ENCODE measurements at places on chromosomes 5 and 9.
A peak's percentile ranks its signal among the peaks of the same experiment; 100 is the strongest.

GRCh38 chr9:117555964-117556629 is 141.2 kb upstream of the ASTN2 start:
- peak; percentile 28 for DNase-seq

DNA sequence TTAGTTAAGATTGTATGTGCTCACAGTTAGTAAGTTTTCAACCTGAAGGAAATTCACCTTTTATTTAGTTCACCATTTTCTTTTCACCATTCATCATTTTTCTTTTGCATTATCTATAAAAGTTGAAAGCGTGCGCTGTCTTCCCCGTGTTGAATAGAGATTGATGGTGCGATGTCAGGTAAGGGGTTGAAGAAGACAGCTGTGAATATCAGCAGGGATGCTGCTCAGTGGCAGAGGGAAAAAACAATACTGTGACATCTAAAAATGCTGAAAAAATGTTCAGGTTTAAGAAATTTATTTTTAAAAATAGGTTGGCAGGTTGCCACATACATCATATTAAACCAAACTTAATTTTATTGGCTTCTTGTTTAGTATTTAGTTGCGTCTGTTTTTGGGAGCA is 815.0 kb downstream of the DTWD2 start:
- no peak for DNase-seq

- DNase-seq = no peak
Observed at GRCh38 chr5:67543720-67544270, 347.2 kb upstream of the CD180 start.

GRCh38 chr5:89929834-89930233 is 479.7 kb downstream of the CETN3 start:
- no peak for DNase-seq

DNA sequence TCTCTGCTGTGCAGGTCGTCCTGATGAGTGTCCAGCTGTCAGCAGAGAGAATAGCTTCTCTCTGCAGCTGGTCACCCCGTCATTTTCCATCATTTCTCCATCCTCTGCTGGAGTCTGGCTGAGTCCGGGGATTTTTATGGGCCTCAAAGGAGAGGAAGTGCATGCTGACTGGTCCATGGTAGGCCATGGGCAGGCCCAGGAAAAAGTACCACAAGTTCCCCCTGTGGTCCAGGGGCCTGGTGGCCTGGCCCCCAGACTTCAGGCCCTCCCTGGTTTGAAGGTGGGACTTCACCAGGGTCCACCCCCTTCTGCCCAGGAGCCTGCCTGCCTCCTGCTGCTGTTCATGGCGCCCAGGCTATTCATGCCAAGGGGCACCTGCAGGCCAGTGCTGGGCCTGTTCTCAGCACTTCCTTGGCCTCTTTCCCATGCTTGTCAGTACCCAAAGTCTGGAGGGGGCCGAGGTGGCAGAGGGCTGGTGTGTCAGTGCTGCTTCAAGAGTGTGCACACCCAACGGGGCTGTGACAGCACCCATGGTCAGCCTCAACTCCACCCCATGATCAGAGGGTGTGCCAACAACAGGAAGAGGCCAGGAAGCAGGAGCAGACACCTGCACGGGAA is 7.3 kb upstream of the MTMR12 start:
- DNase-seq = no peak

DNA sequence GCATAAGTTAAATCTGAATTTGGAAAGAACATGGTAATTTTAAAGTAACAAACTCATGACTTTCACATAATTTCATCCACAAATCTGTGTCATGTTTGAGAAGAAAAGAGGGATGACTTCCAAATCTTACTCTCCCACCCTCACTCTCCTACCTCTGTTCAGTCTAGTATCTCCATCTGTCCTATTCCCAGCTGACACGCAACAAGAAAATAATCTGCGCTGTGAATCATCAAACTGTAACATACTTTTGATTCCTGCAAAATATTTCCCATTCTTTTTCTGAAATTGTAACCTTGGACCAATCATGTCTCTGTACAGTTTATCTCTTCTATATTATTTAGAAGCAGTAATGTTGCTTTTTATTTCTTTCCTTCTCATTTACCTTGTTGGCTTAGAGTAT is 91.4 kb downstream of the SLC12A2 start:
- DNase-seq = no peak

- DNase-seq = no peak
Observed at GRCh38 chr9:120014796-120015195, 565.2 kb downstream of the CDK5RAP2 start.

- DNase-seq = no peak
Observed at GRCh38 chr5:115257981-115258380, 4.7 kb downstream of the PGGT1B start.

DNA sequence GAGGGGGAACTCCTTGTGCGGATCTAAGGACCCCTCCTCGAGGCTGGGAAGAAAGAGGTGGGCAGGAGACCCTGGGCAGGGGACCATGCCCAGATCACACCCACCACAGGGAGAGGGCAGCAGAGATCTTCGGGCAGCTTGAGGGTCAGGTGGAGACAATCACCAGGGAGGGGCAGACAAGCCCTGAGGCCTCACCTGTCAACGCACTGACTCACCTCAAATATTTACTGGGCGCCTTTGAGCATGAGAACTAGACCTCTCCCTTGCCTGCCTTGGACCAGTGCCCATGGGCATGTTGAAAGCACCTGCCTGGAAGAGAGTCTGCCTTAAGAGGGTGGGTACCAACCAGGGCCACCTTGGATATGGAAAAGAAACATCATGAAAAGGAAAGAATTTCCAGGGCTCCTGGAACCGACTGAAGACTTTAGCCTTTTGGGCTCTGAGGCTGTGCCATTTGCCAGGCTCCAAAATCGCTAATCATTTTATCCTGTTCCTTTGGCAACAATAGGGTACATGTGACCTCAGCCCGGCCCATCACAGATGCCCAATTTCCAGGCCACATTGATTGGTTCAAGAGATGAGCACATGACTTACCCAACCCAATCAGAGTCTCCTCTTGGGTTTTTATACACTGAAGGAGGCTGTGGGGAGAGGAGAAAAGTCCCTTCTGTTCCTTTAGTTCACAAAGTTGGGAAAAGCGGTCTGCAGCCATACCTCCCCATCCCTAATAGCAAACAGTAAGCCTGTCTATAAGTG is 10.4 kb upstream of the SPINK4 start:
- no peak for DNase-seq

DNA sequence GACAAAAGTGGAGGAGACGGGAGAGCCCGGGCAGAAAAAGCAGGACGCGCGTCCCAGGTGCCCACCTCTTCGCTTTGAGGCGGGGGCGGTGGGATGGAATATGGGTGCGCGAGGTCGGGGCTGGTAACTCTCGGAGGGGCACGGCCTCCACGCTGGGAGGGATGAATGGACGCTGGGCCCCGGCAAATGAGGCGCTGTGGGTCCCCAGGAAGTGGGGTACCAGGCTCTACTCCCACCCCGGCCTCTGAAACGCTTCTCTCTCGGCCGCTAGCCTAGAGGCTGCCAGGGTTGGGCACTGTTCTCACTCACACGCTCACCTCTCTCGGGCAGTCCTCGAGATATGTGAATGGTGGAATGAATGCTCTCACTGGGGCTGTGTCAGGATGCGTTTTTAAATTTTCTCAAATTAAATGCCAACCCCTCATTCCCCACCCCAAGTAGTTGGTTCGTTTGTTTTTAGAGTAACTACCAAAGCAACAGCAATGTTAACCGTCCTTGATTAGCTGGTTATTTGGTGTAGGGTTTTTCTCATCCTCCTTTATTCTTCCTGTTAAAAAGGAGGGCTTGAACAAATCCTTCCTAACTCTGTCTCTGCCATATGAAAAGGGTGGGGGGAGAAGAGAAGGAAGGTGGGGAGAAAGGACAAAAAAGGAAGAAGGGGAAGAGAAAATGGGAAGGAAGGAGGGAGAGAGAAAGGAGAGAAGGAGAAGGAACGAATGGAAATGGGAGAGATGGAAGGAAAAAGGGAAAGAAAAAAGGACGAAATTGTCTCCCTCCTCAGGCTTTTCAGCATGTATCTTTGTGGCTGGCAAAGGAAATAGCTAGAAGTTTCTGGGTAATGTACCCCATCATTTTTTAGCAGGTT is 1.3 kb upstream of the EBF1 start:
- DNase-seq = no peak

- no peak for DNase-seq
Observed at GRCh38 chr9:68980341-68980914, 33.5 kb downstream of the PRKACG start.

DNA sequence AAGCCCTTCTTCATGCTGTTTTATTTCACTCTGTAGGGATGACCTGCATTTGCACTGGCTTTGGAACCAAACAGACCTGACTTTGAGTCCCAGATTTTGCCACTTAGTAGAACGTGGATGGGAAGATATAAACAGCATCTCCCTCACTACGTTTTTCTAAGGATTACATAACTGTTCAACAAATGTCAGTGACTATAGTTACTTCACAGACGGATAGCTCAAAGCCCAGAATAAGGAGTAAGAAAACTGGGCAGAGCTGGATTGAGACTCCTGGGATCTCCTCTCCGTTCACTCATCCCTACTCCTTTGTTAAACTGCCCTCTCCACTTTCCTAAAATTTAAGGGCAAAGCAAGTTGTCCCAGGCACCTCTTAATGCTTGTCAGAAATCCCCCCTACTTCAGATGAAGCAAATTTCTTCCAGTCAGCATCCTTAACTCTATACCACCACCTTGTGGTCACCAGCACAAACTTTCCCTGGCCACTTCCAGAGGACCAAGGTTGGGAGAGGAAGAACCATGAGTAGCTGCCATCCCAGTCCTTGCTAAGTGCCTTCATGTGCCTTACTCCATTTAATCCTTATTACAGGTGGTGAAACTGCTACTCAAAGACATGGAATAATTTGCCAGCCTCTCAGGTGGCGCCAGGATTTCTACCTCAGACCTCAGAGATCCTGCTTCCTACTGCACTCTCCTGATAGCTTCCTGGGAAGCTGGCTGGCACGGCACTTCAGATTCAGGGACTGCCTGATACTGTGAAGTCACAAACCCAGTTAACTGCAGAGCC is 38.4 kb downstream of the EGR1 start:
- peak; percentile 62 for DNase-seq

GRCh38 chr9:92044936-92045335 is 70.3 kb downstream of the SPTLC1 start:
- no peak for DNase-seq

DNA sequence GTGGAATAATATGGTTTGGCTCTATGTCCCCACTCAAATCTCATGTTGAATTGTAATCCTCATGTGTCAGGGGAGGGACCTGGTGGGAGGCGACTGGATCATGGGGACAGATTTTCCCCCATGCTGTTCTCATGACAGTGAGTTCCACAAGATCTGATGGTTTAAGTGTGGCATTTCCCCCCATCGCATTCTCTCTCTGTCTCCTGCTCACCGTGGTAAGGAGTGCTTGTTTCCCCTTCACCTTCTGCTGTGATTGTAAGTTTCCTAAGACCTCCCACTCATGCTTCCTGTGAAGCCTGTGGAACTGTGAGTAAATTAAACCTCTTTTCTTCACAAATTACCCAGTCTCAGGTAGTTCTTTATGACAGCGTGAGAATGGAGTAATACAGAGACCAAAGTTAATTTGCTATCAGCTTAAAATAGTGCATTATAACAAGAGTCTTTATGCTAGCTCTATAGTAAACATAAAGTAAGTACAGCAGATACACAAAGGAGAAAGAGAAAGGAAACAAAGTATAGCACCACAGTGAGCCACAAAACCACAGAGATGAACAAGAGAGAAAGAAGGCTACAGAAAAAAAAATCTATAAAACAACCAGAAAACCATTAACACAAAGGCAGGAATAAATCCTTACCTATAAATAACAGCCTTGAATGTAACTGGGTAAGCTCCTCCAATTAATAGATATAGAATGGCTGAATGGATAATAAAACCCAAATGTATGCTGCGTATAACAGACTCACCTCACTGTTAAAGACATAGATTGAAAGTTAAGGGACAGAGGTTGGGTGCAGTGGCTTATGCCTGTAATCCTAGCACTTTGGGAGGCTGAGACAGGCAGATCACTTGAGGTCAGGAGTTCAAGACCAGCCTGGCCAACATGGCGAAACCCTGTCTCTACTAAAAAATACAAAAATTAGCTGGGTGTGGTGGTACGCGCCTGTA is 39.7 kb downstream of the RAPGEF6 start:
- DNase-seq = no peak

DNA sequence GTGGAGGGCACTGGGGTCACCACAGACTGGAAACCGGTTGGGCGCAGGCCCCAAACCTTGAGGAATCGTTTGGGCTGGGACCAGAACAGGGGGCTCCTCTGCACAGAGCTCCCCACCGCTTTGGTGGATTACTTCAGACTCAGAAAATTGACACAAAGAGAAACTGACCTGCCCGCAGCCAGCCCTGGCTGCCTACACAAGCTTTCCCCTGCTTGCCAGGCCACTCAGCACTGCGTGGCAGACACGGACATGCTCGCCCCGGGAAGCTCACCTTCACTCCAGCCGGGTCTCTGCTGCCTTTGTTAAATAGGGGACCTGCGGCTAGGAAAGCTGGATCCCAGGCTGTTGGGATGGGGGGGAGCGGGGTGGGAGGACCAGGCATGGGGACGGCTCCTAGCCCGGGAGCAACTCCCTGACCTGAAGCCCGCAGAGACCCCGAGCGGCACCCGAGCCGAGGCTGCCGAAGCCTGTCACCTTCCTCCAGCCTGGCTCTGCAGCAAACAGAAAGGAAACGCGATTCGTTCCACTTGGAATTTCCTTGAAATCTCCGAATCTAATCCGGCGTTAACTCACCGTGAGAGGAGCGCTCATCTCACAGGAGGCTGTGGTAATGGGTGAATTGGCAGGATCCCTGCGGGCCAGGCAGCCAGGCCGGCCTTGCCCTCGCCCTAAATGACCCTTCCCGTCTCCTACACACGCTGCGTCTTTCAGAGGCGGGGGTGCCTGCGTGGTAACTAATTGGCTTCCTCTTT is 8.8 kb downstream of the PAX5 start:
- no peak for DNase-seq

- DNase-seq = no peak
Observed at GRCh38 chr9:131204285-131204684, 72.0 kb downstream of the FAM78A start.

DNA sequence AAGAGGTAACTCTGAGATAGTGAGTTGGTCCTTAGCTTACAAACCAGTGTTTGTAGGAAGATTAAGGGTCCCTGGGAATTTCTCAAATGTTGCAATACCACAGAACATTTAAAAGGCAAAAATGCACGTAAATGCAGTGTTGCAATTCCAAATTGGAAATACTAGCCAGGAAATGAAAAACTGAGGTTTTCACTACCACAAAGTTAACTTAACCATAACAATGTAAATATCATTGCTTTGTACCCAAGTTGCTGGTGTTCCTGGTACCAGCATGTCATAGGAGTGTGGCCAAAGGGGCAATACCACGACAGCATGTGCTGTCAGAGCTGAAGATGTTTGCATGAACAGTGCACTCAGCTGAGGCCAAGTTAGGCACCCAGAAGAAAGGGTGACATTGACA is 382.9 kb downstream of the GLIS3 start:
- no peak for DNase-seq

- peak; percentile 92 for DNase-seq
Observed at GRCh38 chr9:133379153-133380086, 3.3 kb downstream of the STKLD1 start.

GRCh38 chr5:133944263-133945185 is 23.9 kb downstream of the C5orf15 start:
- DNase-seq = peak; percentile 58

DNA sequence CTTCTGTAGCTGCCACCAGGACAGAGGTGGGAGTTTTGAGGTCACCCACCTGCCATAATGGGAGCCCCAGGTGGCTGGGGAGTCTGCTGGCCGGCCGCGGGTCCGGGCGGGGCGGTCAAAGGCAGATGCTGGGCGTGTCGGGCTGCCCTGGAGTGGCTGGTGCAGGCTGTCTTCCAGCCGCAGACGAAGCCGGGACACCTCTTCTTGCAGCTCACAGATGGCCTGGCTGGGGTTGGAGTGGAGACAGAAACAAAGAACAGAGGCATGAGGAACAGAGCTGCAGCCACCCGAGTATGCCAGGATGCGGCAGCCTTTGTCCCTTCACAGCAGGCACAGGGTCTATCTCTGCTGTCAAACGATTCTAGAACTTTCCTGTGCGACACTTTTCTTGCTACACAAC is 18.0 kb downstream of the ORM2 start:
- DNase-seq = no peak

Data from COLO829 (cell line).